ENCODE measurements at places on chromosomes 13 and 19. TPM values are rescaled to one million over a fixed set of nuclear protein-coding genes. Genes with fewer than 3 reads are reported as not detected.
A peak's percentile ranks its signal among the peaks of the same experiment; 100 is the strongest.

- no peak for DNase-seq
Observed at GRCh38 chr13:73240193-73240592, 181.4 kb downstream of the KLF5 start.

DNA sequence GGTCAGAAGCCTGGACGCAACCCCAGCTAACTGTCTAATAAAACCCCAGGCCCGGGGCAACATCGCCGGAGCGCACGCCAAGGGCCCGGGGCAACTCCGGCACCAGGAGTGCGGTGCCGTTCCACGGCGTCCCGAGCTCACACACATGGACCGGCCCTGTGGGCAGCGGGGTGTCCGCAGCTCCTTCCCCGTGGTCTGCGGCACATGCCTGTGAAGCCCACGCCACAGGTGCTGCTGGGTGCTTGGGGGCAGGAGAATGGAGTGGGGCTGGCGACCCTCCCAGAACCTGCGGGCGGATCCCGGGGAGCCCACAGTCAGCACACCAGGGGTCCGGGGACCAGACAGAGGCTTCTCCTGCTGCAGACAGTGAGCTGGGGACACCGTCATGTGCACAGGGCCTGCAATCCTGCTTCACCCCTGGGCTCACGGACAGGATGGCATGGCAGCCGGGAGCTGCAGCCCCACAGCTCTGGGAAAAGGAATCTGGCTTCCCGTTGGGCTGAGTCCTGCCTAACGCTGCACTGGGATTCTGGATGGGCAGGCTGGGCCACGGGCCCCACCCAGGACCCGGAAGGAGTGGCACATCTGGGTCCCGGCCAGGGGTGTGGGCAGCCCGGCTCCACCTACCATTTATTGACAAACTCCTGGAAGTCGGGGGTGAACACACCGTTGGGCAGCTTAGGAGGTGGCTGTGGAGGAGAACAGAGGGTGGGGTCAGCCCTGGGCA is 28.2 kb upstream of the ZBTB7A start:
- no peak for DNase-seq

- no peak for DNase-seq
Observed at GRCh38 chr13:79673310-79673992, 192.5 kb downstream of the NDFIP2 start.

DNA sequence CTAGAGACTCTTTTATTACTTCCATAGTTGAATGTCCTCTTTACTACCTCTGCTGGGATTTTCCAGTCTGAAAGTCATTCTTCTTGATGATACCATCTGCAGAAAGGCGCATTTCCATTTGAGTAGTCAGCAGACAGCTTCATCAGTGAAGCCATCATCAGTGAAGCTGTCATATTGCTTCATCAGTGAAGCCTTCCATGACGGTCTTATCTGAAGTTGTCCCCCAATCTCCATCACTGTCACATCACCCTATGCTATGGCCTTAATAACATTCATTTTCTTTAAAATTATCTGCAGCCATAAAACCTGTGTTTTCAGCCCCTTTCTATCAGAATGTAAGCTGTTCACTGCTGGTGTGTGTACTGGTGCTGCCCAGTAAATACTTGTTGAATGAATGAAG is 151.6 kb downstream of the B3GLCT start:
- no peak for DNase-seq

- no peak for DNase-seq
Observed at GRCh38 chr13:113777311-113778260, 18.6 kb downstream of the TMEM255B start.

DNA sequence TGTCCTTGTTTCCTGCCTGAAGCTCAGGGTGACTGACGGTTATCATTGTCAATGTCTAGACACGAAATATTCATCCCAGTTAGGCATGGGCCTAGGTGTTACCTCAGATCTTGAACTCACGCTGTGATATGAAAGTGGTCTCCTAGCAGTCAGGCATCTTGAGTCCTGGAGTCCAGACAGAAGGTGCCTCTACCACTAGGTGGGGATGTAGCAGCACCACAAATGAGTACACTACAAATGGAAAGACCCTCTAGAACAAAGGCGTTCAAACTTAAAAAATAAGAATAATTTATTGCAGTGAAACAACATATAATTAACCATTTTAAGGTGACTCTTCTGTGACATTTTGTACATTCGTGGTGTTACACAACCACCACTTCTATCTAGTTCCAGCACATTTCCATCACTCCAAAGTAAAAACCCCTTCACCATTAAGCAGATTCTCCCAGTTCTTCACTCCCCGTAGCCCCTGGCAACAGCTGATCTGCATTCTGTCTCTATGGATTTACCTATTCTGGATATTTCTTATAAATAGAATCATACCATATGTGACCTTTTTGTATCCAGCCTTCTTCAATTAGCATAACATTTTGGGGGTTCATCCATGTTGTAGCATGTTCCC is 11.9 kb upstream of the FRY start:
- DNase-seq = peak; percentile 40

The ALKBH6 gene
- total RNA-seq = 34.9 TPM

The FAM83E gene
- total RNA-seq = 143 TPM
